Activated CD4-positive, alpha-beta T cell treated with anti-CD3 and anti-CD28 coated beads, Interleukin-2, amount 50 U/mL, for 24 hours (primary cell): ENCODE measurements at places on chromosomes 4 and X.
A peak's percentile ranks its signal among the peaks of the same experiment; 100 is the strongest.

GRCh38 chr4:47692691-47693090 lies 145.2 kb downstream of the CORIN start:
- no peak for DNase-seq

GRCh38 chr4:6360385-6360784 lies 90.7 kb downstream of the WFS1 start:
- DNase-seq, result no peak

DNA sequence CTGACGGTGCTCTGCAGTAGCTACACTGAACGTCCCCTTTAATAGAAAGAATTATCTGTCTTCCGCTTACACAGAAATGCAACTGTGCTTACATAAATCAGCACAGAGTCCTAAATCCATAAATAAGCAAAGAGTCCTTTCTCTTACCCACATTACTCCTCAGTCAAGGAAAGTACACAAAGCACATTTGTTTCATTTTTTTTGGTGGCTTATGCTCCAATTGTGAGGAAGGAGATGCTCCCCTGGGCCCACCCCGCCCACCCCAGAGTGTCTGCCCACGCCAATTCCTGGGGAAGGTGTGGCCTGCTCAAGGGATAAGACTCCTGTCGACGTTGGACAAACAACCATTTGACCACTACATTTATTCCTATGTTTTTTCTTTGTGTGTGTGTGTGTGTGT lies 53.8 kb downstream of the CPLX1 start:
- no peak for DNase-seq

DNA sequence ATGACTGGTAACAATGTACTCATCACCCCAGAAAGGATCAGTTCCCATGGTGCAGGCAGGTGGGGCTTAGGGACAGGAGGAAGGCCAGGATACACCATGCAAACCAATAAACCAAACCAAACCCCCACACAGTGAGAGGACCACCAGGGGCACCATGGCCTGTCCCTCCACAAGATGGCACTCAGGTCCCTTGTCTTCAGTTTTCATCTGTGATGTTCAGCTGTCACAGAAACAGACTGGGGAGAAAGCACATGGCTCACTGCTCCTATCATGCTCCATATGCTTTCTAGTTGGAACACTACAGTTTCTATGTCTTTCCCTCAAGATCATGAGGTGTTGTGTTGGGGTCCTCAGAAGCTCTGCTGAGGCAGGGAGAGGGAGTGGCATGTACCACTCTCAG lies 10.1 kb downstream of the HS3ST1 start:
- DNase-seq, result peak; percentile 13

- no peak for DNase-seq
Measured at GRCh38 chr4:182764137-182764536, 153.0 kb downstream of the DCTD start.

DNA sequence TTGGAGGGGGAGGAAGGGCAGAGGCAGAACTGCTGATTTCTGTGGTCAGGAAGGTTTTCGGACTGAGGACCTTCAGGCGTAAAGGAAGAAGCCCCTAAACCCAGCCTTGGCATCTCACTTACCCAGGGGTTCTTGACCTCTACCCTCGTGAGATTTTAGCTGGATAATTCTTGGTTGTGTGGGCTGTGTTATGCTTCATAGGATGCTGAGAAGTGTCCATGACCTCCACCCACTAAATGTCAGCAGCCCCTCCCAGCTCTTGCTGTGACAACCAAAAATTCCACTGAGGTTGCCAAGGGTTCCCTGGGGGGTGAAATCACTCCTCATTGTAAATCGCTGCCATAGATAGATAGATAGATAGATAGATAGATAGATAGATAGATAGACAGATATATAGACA lies 5.8 kb upstream of the CRLF2 start:
- DNase-seq, result no peak

- DNase-seq, result no peak
Measured at GRCh38 chrX:154748712-154749339, 2.1 kb downstream of the GAB3 start.

DNA sequence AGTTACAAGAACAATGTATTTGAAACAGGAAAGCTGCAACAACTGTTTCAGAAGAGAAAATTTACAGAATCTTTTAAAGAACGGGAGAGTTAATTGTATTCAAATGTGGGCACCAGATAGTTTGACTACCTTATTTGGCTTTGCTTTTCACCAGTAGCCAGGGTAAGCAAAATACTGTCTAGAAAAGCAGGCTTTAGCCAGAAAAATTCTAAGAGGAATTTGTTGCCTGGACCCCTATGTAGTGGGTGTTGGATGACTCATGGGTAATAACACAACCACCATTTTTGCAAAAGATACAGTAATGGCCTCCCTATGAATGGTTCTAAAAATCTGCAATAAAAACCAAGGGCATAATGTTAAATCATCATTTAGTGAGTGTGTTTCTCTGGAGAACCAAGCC lies 233.4 kb upstream of the ANXA3 start:
- no peak for DNase-seq

- no peak for DNase-seq
Measured at GRCh38 chr4:57373991-57374390, 263.8 kb upstream of the IGFBP7 start.

DNA sequence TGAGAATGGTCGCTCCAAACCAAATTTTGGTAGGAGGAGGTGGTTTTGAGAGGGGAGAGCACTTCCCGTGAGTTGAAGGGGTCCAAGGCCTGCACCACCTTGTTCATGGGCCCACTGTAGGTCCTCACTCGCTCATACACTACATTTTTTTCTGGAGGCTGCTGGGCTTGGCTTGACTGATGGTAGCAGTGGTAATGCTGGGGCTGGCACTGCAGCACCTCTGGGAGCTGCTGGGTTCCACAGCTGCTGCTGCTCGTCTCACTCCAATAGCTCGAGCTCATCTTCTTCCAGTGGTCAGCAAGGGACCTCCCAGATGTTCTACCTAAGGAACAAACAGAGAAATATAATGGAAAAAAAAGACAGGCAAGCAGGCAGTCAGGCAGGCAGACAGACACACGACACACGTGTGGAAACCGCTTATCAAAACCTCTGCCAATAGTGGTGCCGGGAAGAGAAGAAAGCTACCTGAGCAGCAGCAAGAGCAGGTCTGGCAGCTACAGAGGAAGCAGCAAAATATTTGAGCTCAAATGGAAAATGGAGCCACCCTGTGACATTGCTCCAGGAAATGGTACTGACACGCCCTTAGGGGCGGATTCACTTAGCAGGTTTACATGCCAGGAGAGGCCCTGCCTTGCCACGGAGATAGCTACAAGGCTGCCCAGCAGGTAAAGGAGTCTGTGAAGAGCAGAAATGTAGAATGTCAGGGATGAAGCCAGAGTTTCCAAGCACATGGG lies at the start of gene POF1B:
Gene POF1B (minus strand): TSS at position 492 of the 734 bp plus-strand sequence. CDS start 211 bp downstream, at position 281.
- no peak for DNase-seq

DNA sequence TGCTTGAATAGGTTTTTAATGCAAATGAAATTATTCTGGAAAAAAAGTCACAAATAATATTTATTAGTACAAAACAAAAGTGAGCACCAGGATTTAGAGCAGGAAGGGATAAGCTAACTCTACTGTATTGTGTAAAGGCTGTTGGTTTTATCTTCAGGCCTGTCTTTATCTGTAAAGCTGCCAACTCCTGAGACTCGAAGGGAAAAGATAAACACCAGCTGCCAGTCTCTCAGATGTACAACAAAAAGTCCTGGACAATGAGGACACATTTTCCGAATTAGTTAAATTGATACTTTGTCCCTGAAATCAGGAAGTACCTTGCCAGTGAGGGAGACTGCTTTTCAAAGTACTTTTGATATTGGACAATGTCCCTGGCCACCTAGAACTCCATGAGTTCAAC lies 8.8 kb downstream of the DDX60 start:
- no peak for DNase-seq

DNA sequence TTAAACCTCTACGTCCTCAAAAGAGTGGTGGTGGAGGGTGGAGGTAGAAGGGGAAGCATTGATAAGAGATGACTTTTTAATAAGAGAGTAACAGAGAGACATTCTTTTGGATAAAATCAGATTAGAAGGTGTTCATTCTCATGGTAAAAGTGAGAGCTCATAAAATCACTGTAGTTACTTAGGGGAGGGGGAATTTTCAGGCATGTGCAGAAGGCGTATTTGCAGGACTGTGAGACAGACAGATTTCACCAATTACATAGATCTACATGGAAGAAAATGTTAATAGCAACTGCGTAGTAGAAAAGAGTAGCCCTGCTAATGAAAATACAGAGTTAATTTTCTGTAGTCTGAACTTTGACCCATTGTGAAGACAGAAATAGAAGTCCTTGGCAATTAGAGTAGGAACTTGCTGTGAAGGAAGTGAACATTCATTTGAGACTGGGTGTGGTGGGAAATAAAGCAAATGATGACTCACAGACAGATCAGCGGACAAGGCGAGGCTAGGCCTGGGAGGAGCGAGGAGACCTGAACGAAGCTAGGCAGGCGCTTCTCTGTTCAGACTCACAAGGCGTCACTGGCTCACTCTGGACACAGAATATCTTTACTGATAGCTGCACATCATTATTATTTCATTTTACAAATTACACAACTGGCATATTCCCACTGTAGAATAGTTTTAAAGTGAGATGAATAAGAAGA lies 57.2 kb upstream of the FAM9C start:
- no peak for DNase-seq

GRCh38 chrX:8043121-8043520 lies 115.9 kb upstream of the PNPLA4 start:
- no peak for DNase-seq
